Smooth muscle cell of the umbilical artery (primary cell): ENCODE measurements at places on chromosomes 6 and 20. TPM values are rescaled to one million over a fixed set of nuclear protein-coding genes. Genes with fewer than 3 reads are reported as not detected.

ERVFRD-1 gene
- total RNA-seq = not detected in 2 replicates

CGAS gene
- total RNA-seq = 5.6 and 7.1 TPM in 2 replicates

ENPP4 gene
- total RNA-seq = 0.74 and 0.89 TPM in 2 replicates

ENPP3 gene
- 0.59 TPM in 1 of 2 replicates, not detected in the other for total RNA-seq
